ENCODE measurements at places on chromosomes 7 and 10.
A peak's percentile ranks its signal among the peaks of the same experiment; 100 is the strongest.

- no peak for DNase-seq
Observed at GRCh38 chr7:87111877-87112276, 40.4 kb upstream of the DMTF1 start.

DNA sequence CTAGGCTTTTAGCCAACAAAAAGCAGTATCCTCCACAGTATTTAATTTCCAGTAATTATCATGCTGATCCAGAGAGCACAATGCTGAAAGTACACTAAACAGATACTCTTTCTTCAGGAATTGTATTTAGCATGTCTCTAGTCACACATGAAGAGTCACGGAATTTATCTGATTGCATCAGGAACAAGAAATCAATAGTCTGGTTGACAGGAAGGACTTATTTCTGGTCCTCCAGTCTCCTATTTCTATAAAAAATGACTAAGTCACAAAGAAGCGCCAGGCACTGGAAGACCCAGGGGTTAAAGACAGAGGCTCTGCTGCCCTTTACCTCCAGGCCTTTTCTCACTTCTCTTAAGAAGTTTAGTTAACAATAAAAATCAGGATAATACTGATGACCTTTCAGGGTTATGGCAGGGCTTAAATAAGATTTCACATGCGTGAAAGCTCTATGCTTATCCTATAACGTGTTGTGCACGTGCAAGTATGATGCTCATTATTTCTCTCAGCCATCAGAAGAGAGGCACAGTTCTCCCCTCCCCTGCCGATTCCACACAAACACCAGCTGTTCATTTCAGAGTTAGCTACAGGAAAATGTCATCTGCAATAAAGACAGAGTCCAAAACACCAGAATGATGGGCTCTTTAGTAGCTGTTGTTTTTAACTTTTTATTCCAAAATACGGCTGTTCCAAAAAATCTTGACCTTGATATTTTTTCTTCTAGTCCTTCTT is 36.9 kb downstream of the SLC26A4 start:
- DNase-seq = no peak

DNA sequence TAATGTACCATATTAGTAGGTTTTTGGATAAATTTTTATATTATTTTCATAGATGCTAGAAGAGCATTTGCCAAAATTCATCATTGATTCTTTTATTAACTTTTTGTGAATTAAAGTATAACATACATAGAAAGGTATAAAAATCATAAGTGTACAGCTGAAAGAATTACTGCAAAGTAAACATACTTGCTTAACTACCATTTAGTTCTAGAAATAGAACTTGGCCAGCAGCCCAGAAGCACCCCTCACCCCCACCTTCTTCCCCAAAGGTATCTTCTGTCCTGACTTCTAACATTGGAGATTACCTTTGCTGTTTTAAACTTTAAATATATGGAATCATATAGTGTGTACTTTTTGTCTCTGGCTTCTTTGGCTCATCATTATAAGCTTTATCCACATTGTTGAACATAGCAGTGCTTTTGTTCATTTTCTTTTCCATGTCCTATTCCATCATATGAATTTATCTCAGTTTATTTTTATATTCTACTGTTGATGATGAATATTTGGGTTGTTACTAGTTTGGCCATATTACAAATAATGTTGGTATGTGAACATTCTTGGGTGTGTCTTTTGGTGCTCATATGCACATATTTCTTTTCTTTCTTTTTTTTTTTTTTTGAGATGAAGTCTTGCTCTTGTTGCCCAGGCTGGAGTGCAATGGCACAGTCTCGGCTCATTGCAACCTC is 142.8 kb downstream of the ADK start:
- peak; percentile 75 for DNase-seq

GRCh38 chr10:96397902-96398301 is 39.1 kb upstream of the OPALIN start:
- no peak for DNase-seq

DNA sequence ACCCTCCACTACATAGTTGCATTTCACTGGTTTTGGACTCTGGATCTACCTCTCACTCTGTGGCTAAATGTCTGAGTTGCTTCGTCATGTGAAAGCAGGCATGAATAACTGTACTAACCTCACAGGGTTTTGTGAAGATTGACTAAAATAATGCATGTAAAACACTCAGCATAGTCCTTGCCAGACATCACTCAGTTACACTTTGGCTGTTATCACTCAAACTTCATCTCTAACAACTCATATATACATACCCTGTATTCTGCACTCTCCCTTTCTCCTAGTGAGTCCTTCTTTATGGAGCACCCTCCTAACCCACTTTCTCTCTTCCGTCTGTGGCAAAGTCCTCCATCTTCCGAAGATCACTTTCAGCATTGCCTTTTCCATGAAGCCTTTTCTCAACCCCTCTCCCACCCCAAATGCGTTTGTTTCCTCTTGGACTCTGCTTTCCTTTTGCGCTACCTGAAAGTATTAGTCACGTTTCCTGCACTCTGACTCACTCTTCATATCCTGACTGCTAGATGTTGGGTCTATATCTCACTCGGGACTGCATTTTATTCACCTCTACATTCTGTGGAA is 72.6 kb downstream of the OSBPL3 start:
- DNase-seq = no peak

DNA sequence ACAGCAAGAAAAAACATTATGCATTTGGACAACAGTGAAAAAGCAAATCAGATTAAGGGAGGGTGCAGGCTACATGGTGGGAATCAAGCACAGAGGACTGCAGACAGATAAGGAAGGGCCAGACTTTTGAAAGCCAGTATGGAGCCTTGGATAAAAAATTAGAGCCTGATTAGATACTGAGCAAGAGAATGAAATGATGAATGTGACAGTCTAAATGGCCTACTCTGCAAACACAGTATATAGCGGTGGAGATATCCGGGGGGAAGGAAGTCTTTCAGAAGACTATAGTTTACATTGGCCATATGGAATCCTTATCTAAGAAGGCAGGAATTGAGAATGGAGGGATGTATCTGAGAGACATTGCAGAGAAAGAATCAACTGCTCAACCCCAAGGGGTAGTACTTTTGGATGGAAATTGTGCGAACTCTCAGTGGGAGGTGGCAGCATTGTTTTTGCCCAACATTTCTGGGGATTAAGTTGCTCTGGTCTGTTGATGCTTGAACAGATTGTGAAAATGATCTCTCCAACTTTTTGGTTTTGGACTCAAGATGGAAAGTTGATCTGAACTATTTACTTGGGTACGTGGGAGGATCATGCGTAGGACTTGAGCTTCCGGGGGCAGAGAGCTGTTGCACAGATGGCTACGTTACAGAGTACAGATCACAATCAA is 39.4 kb upstream of the CHCHD3 start:
- DNase-seq = no peak

DNA sequence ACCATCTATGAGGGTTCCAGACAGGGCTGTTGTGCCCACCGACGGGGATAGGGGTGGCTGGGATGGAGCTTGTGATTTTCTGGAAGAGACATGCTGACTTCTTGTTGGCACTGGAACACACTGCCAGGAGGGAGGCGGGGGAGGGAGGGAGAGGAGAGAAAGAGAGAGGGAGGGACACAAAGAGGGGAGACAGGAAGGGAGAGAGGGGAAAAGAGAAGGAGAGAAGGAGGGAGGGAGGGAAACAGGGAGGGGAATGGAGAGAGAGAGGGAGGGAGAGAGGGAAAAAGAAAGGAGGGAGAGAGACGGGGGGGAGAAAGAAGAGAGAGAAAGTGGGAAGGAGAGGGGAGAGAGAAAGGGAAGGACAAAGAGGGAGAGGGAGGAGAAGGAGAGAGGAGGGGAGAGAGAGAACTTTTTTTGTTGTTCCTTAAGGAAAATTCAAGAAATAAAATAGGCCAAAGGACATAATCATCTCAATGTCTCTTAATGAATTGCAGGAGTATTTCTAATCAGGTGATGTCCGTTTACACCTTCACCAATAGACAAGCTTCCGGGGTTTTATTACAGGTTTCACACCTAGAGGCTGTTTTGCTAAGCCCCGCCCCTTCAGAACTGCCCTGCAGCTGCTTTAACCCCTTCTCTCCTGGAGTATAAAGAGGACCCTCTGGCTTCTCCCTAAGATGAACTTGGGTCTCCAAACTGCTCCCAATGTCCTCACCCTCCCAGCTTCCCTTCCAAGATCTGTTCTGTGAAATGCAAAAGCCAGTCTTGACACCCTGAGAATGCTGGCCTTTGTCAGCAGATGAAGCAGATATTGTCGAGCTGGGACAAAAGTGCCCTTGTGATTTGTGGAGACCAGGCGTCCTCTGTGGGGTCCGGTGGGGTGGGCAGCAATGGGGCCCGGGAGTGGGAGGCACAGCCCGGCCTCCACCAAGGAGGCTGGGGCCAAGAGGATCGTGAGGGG is 82.0 kb upstream of the GTF2IRD1 start:
- peak; percentile 86 for DNase-seq

DNA sequence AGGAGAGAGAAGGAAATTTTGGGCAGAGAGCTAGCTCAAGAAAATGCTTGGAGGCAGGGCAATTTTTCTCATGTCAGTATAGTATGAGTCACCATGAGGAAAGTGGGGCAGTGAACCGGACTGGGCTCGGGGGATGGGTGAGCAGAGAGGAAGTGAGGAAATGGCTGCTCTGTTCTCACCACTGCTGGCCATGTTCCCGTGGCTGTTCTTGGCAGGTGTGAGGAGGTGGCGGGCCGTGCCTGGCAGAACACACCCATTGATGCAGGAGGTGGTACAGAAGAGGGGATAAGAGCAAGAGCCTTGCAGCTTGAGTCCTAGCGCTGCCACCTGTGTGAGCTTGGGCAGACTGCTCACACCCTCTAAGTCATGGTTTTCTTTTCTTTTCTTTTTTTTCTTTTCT is 304.4 kb upstream of the LYZL1 start:
- peak; percentile 82 for DNase-seq

Measured in RPMI8226 (cell line).